ENCODE measurements at places on chromosomes 5 and 9.

DNA sequence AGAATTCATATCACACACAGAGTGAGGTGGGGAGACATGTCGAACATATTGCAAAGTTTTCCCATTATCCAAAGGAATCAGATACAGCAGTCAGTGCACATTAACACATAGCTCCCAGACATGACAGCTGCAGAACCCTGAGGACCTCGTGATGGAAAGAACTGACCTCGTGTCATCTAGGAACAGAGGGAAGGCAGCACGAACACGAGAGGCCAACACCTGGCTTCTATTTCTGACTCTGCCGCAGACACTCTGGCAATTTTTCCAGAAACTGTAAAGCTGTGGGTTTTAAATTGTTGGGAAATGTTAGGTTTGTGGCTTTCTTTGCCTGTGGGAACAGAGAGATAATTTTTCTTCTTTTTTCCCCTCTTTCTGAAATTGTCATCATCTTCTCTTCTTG is 315.0 kb upstream of the PIK3R1 start:
- ATAC-seq = no peak

- no peak for ATAC-seq
These were observed 129.9 kb downstream of the DMXL1 start for GRCh38 chr5:119200795-119201194.

- no peak for ATAC-seq
These were observed 19.8 kb upstream of the MTX3 start for GRCh38 chr5:80010754-80011392.

GRCh38 chr9:70257991-70258691 is 637 bp upstream of the SMC5 start:
- peak; percentile 58 for ATAC-seq

DNA sequence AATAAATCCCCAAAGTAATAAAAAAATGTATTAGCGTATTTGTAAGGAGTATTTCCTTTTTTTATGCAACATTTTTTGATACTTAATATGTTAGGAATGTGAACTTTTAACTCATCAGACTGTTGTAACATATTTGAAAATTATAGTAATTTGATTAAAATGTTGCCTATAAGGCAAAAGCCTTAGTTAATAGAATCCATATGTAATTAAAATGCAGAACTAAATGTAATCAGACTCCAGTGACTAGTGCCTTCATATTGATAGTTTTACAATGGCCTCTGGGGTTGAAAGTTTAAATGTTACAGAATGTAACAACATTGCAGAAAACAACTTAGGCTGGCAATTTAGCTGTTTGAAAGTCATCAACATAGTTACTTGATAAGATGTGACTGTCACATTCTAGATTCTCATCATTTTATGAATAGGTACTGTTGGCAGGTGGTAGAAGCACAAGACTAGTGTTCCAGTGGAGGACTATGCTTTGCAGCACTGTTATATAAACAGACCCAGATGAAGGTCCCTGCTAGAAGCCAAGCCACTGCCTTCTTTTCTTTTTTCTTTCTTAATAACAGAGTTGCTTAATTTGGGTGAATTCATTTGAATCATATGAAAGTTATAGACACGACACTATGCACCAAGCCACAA is 382.9 kb downstream of the CCDC171 start:
- peak; percentile 29 for ATAC-seq

GRCh38 chr9:83981126-83981871 is 694 bp downstream of the RMI1 start:
- ATAC-seq = no peak

DNA sequence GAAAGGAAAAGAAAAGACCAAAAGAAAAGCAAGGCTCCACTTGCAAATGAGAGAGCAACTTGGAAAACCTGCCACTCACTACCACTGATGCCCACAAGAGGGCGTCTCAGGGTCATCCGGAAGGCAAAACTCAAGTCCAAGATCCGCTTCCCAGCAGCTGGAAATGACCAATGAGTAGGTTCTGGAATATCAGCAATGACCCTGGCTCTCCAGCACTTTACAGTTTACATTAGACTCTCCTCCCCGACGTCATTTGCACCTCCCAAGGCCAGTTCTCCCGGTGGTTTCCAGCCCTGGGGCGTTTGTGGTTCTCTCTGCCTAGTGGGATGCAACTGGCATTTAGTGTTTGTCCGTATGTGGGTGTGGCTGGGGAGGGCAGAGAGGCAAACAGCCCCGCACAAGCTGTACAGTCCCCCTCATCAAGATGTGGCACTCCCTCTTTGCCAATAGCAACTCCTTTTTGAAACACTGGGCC is 193.8 kb upstream of the ZNF618 start:
- peak; percentile 93 for ATAC-seq

DNA sequence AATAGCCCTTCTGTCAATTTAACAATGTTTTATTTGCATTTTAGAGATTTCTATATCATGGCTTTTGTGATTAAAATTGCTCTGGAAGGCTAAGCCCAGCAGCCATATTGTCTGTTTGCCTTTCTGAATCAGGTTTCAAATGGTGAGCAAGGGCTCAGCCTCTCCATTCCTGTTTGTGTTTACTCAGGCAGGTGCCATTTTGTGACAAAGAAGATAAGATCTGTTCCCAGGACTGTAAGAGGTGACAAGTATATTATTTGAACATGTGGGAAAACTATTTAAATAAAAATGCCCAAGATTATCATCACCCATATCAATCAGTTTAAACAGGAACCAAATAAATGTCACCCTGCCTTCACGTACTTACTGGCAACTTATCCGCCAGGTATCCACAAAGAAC is 641.3 kb upstream of the KLF4 start:
- no peak for ATAC-seq

Data from motor neuron (in vitro differentiated cells).